ENCODE measurements at places on chromosomes 12 and 14.

DNA sequence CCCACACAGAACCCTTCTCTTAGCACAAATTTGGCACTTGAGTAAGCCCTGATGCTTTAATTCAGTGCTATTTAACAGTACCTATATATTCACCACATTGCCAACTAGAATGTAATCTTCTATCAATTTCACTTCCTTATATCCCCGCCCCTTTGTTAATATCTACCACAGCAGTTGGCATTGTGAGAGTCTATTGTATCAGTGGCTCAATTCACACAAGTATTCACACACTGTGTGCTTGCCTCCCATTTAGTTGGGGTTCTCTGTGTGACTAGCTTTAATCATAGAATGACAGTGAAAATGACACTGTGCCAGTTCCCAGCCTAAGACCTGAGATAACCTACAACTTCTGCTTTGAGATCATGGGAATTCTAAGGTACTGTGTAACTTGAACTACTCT, 103.1 kb downstream of the SEC23A start:
- no peak for DNase-seq

DNA sequence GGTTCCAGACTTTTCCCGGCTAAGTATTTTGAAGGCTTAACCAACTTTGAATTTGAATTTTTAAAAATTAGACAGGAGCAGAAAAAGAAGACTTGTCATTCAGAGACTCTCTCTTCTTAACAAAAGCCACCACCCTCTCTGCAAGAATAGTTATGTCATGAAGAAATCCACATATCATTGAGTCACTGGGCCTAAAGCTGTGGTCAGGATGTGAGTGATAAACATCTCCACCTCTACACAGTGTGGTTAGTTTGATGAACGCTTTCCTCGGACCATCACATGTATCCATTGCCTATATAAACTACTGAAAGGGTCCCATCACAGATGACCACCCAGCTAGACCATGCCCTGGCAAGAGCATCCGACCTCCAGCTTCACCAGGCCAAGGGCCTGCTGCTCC, 226.1 kb downstream of the KSR2 start:
- DNase-seq = no peak

GRCh38 chr12:110765111-110765510, 22.4 kb upstream of the PPP1CC start:
- DNase-seq = no peak

GRCh38 chr12:87305481-87305880, 723.7 kb downstream of the C12orf50 start:
- DNase-seq = no peak

DNA sequence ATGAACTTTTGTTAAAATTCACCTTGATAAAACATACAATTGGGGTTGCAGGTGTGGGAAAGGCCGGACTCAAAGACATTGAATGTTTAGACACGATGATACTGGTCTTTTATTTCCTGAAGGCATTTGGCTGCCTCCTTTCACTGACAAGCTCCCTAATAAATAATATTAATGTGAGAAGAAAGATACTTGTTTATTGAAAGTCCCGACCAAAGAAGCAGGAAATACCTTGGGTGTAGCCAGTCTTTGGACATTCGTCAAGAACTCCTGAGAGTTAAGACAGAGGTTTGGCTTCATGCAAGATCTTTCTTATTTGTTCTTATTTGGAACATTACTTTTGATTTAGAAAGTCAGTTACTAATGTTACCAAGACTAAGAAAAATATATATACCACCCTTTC, 1133.8 kb upstream of the SEL1L start:
- no peak for DNase-seq

DNA sequence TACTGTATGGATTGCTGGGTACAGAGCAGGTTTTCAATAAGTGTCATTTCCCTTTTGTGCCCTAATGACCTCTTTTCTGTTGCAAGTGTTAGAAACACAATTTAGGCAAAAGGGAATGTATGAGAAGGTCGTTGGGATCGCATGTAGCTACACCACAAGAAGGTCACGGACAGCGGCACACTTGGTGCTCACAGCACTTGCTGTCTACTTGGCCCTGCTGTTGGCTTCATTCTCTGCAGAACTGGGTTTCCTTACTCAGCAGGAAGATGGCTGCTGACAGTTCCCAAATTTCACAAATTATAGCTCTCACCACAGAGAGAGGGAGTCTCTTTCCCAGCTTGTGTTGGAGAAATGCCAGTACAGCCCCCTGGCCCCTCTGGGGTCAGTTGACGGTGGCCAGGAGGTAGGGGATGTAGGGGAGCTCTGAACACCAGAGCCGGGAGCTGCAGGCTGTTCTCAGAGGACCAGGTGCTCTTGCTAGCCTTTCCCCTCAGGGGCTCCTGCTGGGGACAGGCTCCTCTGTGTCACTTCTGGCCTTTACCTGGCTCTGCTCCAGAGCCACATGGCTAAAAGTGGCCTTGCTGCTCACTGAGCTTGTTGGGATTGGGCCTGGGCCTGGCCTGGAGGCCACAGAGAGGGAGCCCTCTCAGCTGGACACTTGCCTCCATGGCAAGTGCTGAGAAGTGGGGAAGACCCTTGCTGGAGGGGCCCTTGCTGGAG, 50.9 kb upstream of the BCL7A start:
- no peak for DNase-seq

DNA sequence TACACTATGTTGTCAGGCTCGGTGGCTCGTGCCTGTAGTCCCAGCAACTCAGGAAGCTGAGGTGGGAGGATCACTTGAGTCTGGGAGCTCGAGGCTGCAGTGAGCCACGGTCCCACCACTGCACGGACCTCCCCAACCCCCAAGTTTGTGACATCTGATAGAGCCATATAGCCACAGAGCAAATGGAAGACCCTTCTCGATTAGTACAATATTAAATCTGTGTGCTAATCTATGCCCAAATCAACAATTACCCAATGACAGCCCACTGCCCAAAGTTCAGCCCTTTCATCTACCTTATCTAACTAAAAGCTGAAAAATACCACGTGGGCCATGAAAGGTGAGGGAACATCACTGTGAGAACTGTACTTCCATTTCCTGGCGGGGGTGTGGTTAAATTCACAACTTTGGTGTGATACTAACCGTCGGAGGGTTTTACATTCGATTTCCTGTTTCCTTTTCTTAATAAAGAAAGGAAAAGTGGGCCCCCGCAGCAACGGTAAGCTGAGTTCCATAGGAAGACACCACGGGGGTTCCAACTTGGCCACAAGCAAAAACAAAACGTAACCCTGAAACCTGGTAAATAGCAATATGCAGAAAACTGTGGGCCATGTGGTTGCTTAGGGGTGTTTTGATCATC, 31.2 kb upstream of the FOS start:
- DNase-seq = peak; percentile 19

GRCh38 chr12:4169531-4169930, 104.0 kb upstream of the CCND2 start:
- no peak for DNase-seq

DNA sequence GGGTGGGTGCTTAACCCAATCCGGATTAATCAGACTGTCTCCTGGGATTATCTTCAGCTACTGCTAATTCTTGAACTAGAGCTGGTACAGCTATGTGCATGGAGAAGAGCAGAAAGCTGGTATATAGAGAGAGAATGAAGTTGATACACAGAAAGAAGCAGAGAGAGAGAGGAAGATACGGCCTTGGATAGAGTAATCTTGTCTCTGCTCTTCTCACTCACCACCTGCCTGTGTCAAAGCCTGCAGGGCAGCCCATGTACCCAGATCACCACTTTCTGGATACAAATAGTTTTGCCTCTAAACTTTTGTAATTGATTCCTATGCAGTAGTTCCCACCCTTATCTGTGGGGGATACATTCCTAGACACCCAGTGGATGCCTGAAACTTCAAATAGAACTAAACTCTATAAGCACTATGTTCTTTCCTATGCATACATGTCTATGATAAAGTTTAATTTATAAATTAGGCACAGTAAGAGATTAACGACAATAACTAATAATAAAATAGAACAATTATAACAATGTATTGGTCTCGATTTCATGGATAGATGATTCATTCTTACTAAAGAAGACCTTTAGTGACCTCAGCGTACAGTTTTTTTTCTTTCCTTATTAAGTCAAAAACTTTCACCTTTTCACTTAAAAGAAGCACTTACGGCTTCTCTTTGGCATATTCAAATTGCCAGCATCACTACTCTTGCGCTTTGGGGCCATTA, 45.5 kb downstream of the YEATS4 start:
- DNase-seq = no peak

DNA sequence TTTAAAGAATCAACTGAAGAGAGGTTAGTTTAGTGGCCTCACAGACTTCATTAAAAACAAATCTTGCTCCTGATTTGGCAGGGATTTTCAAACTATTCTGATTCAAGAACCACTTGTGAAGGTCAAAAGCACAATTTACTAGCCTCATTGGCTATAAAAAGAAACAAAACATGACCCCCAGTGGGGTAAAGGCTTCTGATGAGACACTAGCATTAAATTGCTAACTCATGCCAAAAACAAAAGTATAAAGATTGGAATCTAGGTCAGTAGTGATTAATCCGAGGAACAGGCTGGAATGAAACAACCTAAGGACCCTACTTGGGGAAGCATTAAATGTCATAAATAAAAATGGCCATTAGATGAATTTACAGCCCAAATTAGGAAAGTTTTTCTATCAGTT, 312.3 kb downstream of the PAWR start:
- no peak for DNase-seq

GRCh38 chr14:58763210-58763609, 125.4 kb downstream of the DACT1 start:
- no peak for DNase-seq

DNA sequence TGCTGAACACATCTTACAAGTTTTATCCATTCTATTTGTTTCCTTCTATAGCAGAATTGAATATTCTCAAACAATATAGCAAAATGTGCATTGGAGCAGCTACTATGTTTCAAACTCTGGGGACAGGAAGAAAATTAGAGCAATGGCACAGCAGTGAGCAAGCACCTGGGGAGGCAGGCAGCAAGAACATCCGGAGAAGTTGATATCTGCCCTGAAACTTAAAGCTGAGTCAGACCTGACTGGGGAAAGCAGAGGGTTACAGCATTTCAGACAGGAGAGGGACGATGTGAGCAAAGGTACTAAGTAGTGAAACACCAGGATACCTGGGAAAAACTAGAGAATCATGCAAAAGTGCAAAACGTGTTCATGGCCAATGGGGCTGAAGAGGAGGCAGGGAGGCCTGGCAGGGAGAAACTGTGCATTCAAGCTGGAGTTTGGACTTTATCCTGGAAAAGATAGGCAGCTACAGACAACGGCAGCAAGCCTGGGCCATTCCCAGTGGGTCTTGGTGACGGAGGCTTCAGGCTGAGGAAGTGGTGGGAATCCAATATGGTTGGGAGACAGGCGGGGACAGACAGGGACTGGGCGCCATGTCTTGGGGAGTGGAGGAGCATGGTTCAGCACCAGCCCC, 118.0 kb upstream of the CDKN3 start:
- no peak for DNase-seq

GRCh38 chr14:104292084-104292970, 153.9 kb downstream of the KIF26A start:
- no peak for DNase-seq

DNA sequence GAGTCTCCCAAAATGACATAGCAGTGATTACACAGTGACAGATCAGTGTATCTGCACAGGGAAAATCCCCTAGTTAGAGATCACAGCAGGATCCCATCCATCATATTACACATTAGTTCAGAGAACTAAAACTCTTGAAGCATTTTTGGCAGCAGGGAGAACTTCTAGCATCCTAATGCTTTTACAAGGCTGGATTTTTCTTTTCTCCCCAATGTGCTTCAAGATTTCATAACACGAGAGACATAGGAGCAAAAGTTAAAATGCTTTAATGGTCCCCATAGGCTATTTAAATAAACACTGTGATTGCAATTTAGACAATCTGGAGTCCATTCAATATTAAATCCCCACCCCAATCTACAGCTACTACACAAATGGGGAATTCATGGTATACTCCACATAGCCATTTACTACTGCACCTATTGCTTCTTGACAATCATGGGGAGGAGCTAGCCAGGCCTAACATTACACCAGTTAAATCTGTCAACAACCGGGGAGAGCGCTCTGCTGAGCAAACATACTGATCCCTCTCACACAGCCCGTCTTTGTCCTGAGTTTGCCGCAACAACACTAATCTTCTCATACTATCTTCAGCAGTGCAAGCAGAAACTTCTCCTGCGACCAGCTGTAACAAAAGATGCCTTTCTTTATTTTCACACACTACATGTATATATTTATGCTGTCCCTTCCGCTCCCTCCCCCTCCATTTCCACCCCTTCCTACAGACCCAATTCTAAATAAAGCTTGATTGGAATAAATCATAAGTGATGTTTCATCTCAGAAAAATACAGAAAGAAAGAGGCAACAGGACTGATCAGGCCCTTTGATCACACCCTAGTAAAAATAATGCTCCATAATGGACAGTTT, 120.3 kb upstream of the SOX5 start:
- no peak for DNase-seq

DNA sequence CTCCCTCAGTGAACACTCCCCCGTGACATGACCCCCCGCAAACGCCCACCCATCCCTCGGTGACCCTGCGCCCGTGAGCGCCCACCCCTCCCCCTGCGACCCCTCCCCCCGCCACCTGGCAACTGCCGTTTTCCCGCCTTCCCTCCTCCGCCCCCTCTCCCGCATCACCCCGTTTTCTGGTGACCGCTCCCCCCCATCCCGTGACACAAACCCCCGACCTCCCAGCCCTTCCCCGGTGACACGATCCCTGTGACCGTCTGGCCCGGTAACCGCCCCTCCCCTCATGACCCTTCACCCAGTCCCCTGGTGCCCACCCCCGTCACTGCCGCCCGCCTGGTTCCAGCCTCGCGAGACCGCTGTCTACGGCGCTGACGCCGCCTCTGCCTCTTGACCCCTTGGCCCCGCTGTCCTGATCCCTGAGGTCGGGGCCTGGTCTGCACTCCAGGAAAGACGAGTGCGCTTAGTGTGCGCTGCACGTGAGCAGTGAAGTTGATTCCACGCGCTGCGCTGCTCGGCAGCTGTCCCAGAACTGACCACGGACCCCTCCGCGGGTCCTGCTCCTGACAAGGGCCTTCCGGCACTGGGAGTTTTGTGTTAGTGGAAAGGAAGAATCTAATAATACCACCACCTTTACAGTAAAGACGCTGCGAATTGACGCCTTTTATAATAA, 59.4 kb downstream of the DDX51 start:
- DNase-seq = peak; percentile 12

DNA sequence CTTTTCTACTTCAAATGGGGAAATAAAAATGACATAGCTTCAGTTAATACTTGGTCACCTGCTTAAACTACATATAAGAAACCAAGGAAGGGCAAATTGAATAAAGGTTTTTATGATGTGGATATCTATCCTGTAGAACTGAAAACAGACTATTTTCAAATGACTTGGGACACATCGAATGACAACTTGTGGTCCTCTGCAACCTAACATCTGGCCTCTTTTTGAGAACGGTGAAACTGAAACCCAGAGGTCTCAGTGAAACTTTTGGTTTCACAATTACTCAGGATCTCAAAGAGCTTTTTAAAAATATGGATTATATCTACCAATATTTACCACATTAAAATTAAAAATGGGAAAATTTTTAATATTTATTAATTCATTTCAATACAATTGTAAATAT, 65.2 kb downstream of the PPP2R5E start:
- no peak for DNase-seq

- no peak for DNase-seq
Observed at GRCh38 chr12:68868043-68868790, 60.2 kb downstream of the MDM2 start.
